Cardiac muscle cell (in vitro differentiated cells and primary cell): ENCODE measurements at places on chromosomes 7 and 10. TPM values are rescaled to one million over a fixed set of nuclear protein-coding genes. Genes with fewer than 3 reads are reported as not detected.
A peak's percentile ranks its signal among the peaks of the same experiment; 100 is the strongest.

DNA sequence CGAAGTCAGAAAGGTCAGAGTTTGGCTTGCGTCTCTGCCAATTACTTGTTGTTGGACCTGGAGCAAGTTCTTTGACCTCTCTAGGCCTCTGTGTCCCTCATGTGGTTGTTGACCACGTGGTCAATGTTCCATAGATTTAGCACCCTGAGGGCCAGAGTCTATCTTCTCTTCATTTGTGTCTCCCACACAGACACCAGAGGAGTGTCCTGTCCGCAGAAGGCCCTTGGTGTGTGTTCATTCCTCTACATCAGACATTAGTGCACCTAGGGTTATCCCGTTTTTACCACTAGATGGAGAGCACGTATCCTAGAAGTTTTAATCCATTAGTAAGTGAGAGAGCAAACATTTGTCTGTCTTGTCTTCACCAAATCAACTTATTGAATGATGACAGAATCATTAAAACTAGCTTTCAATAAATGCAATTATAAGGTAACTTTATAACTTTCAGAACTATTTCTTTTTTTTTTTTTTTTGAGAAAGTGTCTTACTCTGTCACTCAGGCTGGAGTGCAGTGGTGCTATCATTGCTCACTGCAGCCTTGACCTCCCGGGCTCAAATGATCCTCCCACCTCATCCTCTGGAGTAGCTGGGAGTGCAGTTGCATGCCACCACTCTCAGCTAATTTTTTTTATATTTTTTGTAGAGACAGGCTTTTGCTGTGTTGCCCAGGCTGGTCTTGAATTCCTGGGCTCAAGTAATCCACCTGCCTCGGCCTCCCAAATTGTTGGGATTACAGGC lies 122.5 kb upstream of the ANKRD1 start:
- peak; percentile 59 for DNase-seq

DNA sequence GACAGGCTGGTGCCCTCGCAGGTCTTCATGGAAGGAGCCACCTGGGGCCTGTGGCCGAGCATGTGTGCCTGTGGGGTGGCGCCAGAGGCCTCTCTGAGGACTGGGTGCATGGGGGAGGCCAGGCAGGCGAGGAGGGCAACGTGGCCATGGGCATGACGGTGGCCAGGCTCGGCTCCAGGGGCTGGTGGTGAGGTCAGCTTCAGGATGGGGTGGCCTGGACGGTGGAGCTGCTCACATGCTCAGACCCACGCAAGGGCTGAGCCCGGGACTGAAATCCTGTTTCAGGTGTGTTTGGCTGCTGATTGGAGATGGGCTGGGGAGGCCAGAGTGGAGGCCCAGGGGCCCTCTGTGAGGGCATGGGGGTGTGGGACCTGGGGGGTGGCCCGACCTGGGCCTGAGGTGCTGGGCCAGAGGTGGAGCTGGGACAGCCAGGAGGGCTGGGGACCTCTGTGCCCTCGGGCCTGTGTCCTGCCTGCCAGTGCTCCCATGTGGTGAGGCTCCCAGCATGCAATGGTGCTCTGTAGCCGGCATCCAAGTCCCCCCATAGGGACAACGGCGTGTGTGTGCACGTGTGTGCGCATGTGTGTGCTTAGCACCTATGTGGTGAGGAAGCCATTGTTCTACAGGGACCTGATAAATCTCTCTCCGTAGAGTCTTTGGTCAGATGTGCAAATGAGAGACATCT lies 71.1 kb downstream of the INPP5A start:
- DNase-seq, result no peak

- DNase-seq, result no peak
Observed at GRCh38 chr7:115352375-115352774, 430.5 kb downstream of the MDFIC start.

The LBX1 gene
- polyA plus RNA-seq, result not detected in 2 replicates

DNA sequence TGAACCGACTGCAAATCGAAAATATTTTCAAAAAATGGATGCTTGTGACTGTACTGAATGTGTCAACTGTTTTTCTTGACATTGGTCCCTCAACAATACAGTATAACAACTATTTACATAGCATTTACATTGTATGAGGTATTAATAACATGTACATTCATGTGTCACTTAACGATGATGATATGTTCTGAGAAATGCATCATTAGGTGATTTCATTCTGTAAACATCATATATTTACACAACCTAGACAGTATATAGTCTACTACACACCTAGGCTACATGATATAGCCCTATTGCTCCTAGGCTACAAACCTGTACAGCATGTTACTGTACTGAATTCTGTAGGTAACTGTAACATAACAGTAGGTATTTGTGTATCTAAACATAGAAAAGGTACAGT lies 39.7 kb downstream of the SIRT1 start:
- DNase-seq, result no peak

DNA sequence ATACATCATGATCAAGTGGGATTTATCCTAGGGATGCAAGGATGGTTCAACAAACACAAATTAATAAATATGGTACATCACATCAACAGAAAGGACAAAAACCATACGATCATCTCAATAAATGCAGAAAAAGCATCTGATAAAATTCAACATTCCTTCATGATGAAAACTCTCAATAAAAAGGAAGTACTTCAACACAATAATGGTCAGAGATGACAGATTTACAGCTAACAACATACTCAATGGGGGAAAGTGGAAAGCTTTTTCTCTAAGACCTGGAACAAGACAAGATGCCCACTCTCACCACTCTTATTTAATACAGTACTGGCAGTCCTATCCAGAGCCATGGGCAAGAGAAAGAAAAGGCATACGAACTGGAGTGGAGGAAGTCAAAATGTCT lies 39.9 kb upstream of the PRR15 start:
- DNase-seq, result no peak

DNA sequence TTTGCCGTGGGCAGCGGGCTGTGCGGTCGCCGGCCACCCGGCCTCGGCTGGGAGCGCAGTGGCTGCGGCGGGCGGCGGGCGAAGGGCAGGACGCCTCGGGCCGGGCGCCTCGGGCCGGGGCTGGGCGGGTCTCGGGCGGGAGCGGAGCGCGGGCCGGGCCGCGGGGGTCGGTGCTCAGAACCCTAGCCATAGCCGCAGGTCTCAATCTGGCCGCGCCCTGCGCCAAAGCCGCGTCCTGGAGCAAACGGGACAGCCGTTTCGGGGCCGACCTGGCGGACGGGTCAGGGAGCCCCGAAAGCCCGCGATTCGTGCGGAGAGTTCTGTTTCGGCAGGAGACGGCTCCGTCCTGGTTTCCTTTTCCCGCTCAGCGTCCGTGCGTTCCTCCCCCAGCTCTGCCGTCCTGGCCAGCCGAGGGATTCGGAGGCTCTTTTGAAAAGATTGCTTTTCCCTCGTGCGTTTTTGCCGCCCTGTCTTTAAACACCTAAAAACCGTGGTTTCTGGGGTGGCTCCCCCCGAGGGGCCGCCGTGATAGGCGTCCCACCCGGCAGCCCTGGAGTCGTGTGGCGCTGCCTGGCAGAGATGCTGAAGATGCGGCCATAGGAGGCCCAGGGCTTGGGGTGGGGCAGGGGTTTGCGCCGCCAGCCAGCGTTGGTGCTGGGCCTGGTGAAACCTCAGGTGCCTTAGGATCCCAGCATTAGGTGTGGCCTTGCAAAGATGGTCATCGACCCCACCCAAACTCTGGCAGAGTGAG lies 727 bp downstream of the RET start:
- no peak for DNase-seq

The PIK3AP1 gene
- 1.1 and 1.3 TPM in 2 replicates for polyA plus RNA-seq

The ATXN7L1 gene
- polyA plus RNA-seq, result 6.2 and 6.4 TPM in 2 replicates

- DNase-seq, result no peak
Observed at GRCh38 chr10:4007771-4008170, 222.8 kb upstream of the KLF6 start.

DNA sequence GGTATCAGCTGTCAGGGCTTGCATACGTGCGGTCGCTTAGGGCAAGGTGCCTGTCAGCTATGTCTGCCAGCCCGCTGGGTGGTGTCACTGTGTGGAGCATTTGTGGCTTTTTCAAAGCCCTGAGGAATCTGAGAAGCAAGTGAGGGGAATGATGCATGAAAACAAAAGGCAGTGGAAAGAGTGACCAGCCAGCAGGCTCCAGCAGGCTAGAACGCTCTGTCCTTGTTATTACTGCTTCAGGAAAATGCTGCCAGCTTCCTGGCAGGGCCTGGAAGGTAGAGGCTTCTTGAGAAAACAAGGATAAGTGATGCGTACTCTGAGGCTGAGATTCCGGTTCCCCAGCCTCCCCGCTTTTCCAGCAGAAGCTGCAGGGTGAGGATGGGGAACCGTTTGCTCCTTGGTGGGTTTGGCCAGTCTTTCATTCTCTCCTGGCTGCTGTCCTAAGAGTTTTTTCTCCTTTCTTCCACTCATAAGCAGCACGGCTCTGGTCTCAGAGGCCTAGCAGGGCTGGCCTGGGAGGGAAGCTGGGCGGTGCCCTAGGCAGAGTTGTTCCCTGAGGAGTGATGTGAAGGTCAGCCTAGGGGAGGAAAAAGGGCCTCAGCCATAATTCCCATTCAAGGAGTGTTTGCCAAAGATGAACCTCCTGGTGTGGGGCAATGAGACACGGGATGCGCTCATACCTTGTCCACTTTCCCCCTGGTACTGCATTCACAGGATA lies 42.8 kb upstream of the MKLN1 start:
- no peak for DNase-seq

The KIAA1549 gene
- polyA plus RNA-seq, result 7.5 and 8.8 TPM in 2 replicates

DNA sequence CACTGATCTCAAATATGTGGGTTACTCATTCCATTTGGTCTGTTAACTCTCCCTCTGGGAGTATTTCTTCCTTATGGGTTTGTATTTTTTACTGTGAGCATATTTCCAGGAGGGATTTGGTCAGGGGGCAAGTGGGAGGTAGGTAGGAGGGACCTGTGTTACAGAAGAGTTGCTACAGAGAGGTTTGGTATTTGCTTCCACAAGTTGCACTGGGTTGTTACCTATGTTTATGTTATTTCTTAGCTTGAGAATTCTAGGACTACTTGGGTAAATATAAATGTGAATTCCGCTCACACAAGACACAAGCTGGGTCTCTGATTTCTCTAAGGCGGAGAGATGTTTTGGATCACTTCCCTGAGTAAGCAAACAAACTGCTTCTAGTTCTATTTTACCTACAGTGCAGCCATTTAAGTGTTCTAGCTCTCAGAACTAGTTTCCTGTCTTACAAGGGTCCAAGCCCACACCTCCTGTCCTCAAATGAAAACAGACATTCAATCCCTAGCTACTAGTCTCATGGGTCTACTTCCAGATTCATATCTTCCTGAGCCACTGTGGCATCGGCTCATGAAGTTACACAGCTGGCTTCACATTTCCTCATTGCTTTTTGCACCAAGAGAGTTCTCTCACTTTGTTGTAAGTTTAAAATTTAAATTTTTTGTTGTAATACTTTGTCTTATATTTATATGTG lies 75.4 kb upstream of the PPP1R3C start:
- DNase-seq, result no peak

DNA sequence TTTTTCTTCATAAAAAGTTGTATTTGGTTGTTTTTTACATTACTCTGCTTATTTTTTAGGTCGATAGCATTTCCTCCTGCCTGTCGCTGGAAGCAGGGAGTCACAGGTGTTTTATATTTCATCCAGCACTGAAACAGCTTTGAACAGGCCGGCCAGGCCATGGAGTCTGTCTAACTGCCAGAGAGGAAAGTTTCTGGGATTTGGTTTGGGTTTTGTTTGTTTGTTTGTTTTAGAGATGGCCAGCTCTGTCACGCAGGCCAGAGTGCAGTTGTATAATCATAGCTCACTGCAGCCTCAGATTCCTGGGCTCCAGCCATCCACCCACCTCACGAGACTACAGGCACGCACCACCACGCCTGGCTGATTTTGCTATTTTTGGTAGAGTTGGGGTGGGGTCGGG lies 23.4 kb downstream of the PROSER2 start:
- no peak for DNase-seq

DNA sequence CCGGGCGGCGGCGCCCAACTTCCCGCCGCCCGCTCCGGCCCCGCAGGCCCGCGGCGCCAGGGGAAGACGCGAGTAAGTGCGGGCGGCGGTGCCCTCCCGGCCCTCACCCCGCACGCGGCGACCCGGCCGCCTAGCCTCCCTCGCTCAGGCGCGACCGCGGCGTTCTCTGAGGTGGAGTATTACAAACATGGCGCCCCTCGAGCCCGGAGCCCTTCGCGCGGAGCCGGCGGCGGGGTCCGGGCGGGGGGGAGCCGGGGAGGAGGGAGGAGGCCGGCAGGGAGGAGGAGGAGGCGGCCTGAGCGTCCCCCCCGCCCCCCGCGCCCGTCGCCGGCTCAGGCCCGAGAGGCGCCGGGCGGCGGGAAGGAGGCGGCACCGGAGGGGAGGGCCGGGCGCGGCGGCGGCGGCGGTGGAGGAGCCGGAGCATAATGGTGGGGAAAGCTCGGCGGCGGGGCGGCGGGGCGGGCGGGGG lies at the start of gene ZMYND11:
Gene ZMYND11, plus strand, starts transcription at position 324 of the 469 bp plus-strand sequence. CDS start 44,558 bp downstream, outside the sequence.
- DNase-seq, result peak; percentile 78

The NPY gene
- polyA plus RNA-seq, result 3.0 and 3.5 TPM in 2 replicates

DNA sequence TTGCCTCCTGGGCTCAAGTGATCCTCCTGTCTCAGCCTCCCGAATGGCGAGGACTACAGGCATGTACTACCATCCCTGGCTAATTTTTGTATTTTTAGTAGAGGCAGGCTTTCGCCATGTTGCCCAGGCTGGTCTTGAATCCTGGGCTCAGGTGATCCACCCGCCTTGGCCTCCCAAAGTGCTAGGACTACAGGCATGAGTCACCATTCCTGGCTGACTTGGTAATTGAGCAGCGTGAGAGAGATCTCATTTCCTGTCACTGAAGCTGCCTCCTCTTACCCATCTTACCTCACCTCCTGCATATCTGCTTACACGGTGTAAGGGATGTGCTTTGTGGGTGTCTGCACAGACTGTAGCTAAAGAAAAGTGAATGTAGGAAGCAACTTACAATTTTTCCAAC lies 9.7 kb downstream of the IFIT3 start:
- no peak for DNase-seq

The LRGUK gene
- polyA plus RNA-seq, result 0.10 TPM in 1 of 2 replicates, not detected in the other

DNA sequence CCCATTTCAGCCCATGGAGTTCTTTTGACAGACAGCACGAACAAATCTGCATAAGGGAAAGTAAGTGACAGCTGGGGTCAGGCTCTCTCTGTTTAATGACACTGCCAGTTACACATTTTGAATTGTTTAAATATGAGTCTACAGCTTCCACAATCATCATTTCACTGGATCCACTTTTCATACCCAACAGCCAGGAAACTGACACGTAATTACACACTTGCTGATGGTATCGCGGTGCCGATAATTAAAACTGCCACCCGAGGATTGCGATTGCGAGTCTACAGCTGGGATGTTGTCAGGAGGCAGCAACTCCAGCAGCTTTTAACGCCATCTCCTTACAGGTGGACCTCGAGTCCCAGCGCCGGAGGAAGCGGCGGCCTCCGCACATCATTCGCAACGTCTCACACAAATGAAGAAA lies 230.8 kb upstream of the MGMT start:
- DNase-seq, result no peak

The PYROXD2 gene
- 27.5 and 40.6 TPM in 2 replicates for polyA plus RNA-seq

The UNCX gene
- 6.7 and 14.6 TPM in 2 replicates for polyA plus RNA-seq
